Heart right ventricle (tissue), 16 donors: ENCODE measurements at places on chromosomes 1 and 21. TPM values are rescaled to one million over a fixed set of nuclear protein-coding genes. Genes with fewer than 3 reads are reported as not detected.

Gene CHD5
- 0.10 TPM for total RNA-seq

Gene ATP1A2
- total RNA-seq, result 134 TPM

Gene PKLR
- 0.11 TPM for total RNA-seq

Gene LYSMD1
- total RNA-seq, result 12.4 TPM

Gene TNFAIP8L2
- 0.41 TPM for total RNA-seq

Gene PDPN
- 51.6 TPM for total RNA-seq

Gene OR11L1
- not detected for total RNA-seq

Gene ARHGEF16
- total RNA-seq, result 0.17 TPM

Gene S100B
- 5.2 TPM for total RNA-seq

Gene PDZK1
- total RNA-seq, result 0.44 TPM

Gene DRAXIN
- 0.06 TPM for total RNA-seq

Gene ERG
- 16.9 TPM for total RNA-seq

Gene CFAP141
- not detected for total RNA-seq

Gene TMEM240
- total RNA-seq, result 3.2 TPM

Gene SMCP
- total RNA-seq, result not detected

Gene PALMD
- 114 TPM for total RNA-seq

Gene ATP1B1
- total RNA-seq, result 265 TPM

Gene CAMK1G
- total RNA-seq, result not detected

Gene CD5L
- not detected for total RNA-seq

Gene CADM3
- 1.6 TPM for total RNA-seq

Gene IGSF5
- total RNA-seq, result 4.9 TPM

Gene MTARC1
- total RNA-seq, result 17.2 TPM

Gene PTGER3
- 0.11 TPM for total RNA-seq

Gene LAMTOR5
- 248 TPM for total RNA-seq

Gene AIRE
- not detected for total RNA-seq

Gene HCRTR1
- total RNA-seq, result 0.92 TPM

Gene ATF3
- 60.2 TPM for total RNA-seq

Gene PRKAA2
- 108 TPM for total RNA-seq

Gene CYP4A11
- not detected for total RNA-seq

Gene XCL2
- total RNA-seq, result not detected
